Colonic mucosa (tissue), 4 donors: ENCODE measurements at places on chromosomes 2 and 18.

DNA sequence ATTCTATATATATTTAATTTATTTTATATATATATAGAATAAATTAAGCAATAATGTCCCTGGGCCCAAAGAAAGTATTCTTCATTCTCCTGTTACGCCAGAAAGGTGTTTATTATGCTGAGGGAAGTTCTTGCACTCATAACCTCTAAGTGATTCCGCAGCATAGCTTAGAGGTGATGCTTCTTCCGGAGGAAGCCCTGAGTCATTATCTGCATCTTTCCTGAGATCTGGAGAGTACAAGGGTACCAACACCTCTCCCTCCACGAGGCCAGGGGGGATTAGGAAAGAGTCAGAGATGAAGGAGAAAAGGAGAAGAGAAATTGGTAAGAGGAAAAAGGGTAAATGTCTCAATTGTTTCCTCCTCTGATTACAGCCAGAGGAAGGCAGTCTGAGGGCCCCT lies 43.1 kb upstream of the RTN4 start:
- no peak overlapping the region for H3K27ac ChIP-seq
- no peaks in the 10 kb centered on the region for H3K36me3 ChIP-seq
- H3K4me3 ChIP-seq, result no peak overlapping the region
- no peak for DNase-seq

DNA sequence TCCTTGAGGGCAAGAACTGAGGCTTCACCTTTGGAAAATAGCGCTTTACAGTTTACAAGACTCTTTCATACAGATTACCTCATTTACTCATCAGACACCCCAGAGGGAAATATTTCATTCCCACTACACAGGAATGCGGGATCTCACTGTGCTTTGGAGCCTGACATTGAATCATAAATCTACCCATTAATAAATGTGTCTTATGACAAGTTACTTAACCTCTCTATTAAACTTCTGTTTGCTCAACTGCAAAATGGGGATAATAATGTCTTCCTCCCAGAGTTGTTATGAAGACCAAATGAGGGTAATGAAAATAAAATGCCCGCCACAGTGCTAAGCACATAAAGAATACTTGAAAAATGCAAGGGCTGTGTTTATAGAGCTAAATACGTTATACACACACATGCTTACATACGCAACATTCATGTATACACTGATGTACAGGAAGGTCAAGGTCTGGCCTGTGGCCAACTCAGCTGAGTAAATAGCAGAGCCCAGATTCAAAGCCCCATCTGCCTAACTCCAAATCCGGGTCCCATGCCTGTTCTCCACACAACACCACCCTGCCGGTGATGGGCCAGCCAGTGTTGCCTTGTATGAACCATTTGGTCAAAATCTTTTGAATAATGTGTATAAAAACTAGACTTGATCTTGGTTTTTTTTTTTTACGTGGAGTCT lies 77.8 kb upstream of the STPG4 start:
- no peak overlapping the region for H3K4me3 ChIP-seq
- no peaks in the 10 kb centered on the region for H3K4me1 ChIP-seq
- DNase-seq, result no peak
- no peaks in the 10 kb centered on the region for H3K36me3 ChIP-seq

GRCh38 chr2:32479993-32480392 lies 123.2 kb downstream of the BIRC6 start:
- H3K36me3 ChIP-seq, result no peaks in the 10 kb centered on the region
- H3K27ac ChIP-seq, result no peak overlapping the region
- no peaks in the 10 kb centered on the region for H3K4me1 ChIP-seq
- H3K4me3 ChIP-seq, result no peak overlapping the region
- no peak for DNase-seq

- no peaks in the 10 kb centered on the region for H3K36me3 ChIP-seq
- H3K4me3 ChIP-seq, result no peak overlapping the region
- H3K27me3 ChIP-seq, result no peaks in the 10 kb centered on the region
These were observed 99.4 kb downstream of the FTCDNL1 start for GRCh38 chr2:199751492-199752120.
